ENCODE measurements at places on chromosomes 6 and 20.

- DNase-seq = no peak
These were observed 373.1 kb upstream of the SOX4 start for GRCh38 chr6:21220271-21220987.

DNA sequence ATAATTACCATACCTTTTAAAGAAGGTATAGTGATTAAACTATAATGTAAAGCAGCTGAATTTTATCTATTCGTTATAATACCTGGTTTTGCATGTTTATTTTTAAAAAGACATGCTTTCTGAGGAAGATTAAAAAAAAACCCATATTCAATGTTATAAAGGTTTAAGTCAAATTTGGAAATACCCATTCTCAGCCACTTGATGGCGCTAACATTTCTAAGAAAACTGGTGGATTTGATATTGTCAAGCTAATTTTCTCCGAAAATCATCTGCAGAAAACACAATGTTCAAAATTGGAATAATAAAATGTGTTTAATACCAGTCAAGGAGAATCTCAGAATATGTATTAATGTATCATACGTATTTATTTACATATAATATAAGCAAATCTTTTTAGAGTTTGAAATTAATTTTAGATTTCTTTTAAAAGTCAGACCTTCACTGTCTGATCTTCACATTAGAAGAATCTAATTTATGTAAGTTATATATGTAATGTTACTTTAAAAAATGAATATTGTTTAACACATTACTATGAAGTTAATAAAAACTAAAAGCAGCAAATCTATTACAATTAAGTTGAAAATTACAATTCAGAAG lies 35.0 kb downstream of the SHPRH start:
- DNase-seq = no peak

- no peak for DNase-seq
These were observed 52.3 kb downstream of the MBOAT1 start for GRCh38 chr6:20159781-20160540.

GRCh38 chr20:41697861-41698559 lies 79.8 kb upstream of the CHD6 start:
- no peak for DNase-seq

DNA sequence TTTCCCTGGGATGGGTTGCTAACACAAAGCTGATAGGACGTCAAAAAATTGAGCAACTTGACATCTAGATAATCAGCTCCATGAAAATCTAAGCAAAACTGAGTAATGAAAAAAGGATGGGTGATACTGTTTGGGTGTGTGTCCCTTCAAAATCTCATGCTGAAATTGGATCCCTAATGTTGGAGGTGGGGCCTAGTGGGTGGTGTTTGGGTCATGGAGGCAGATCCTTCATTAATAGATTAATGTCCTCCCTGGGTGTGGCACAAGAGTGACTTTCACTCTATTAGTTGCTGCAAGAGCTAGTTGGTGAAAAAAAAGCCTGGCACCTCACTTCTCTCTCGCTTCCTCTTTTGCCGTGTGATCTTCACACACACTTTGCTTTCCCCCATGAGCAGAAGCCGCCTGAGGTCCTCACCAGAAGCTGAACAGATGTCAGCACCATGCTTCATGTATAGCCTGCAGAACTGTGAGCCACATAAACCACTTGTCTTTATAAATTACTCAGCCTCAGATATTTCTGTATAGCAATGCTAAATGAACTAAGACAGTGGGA lies 160.9 kb downstream of the FRK start:
- no peak for DNase-seq

GRCh38 chr6:166715065-166715464 lies 88.0 kb upstream of the RPS6KA2 start:
- no peak for DNase-seq

DNA sequence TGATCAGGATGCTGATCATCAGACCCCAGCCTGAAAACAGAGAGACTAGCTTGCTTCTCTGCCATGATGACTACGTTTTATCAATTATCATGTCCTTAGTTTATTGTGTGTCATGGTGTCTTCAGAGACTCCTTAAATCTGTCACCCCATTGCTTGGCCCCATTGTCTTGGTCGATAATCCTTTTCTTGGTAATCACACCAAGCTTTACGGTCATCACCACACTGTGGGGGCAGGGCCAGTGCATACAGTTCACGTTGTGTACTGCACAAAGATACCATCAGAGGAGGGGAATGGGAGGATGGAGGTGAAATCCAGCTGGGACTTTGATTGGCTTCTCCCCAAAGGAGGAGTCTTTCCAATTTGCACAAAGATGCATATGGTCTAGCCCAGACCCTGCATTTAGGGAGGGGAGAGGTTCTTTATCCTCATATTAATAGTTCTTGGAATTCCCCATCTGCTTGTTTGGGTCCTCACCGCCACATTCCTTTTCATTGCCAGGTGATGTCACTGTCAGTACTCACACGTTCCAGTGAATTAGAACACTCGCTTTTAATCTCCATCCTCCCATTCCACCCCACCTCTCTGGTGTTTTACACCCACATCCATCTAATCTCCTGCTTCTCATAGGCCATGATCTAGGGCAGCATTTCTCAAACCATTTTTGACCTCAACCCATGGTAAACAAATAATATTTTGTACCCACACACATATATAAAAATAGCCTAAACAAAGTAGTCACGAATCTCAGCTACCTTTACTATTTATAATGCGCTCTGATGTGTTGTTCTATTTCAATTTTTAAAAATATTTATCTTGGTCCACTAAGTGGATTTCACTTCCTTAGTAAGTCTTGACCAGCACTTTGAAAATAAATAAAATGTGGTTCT lies 5.7 kb downstream of the ETV7 start:
- DNase-seq = no peak

GRCh38 chr6:16441262-16441661 lies 202.9 kb downstream of the GMPR start:
- no peak for DNase-seq

All from stimulated activated CD4-positive, alpha-beta T cell treated with anti-CD3 and anti-CD28 coated beads, Interleukin-4, amount 100 ng/mL, for 4 hours (primary cell).